HS-27A (cell line): ENCODE measurements at places on chromosomes 7 and 10.

DNA sequence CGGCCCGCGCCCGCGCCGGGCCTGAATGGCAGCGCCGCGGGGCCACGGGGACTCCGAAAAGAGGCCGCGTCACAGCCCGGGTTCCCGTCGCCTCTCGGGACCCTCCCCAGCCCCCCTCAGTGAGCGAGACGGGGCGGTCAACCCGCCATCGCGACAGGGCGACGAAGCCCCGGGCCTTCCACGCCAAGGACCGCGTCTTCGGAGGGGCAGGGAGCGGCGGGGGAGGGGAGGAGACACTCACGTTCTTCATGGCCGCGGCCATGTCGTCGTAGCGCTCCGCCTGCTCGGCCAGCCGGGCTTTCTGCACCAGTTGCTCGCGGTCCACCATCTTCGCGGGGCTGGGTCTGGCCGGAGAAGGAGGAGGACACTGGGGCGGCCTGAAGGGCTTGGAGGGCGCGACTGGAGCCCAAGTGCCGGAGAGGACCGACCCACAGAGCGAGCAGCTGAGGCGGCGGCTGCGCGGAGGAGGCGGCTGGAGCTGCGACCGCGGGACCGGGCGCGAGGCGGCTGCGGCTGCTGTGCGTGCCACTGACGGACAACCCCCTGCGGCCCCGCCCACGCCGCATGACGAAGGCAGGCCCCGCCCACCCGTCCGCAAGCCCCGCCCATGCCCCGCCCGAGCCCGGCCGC, at the start of gene YWHAG:
Gene YWHAG (minus strand): TSS at position 511 of the 630 bp plus-strand sequence. CDS start 183 bp downstream, at position 328.
- DNase-seq: peak; percentile 51

DNA sequence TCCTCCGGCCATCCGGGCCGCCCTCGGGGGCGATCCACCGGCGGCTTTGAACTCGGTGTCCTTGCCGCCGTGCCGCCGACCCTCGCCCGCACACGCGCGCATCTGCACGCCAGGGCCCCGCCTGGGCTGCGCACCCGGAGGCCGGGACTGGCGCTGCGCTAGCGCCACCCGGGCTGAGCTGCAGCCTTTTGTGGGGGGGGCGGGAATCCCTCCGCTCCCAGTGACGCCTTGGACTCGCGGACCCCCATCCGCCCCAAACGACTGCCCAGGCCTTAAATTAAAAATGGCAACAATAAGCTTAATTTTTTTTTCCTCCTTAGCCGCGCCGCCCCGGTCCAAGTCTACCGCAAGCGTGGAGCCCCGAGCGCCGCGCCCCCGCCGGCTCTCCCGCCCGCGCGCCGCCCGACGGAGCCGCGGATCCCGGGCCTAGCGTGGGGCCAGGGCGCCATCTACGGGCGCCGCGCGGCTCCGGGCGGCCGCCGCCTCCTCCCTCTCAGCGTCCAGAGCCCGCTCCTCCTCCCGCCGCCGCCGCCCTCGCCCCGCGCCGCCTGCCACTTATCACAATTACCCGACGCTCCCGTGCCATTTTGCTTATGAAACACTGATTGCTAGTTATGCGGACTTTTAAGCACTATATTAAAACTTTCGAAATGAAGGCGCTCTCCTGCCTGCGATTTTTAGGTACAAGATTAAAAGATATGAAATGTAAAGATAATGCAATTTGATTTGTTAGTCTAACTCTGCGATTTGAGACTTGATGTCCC, 7.5 kb upstream of the EBF3 start:
- no peak for DNase-seq

- no peak for DNase-seq
Measured at GRCh38 chr10:90888387-90888786, 16.6 kb downstream of the RPP30 start.

- no peak for DNase-seq
Measured at GRCh38 chr7:20220293-20220761, 3.1 kb upstream of the MACC1 start.

- DNase-seq: no peak
Measured at GRCh38 chr7:38907066-38907465, 1.9 kb downstream of the VPS41 start.

DNA sequence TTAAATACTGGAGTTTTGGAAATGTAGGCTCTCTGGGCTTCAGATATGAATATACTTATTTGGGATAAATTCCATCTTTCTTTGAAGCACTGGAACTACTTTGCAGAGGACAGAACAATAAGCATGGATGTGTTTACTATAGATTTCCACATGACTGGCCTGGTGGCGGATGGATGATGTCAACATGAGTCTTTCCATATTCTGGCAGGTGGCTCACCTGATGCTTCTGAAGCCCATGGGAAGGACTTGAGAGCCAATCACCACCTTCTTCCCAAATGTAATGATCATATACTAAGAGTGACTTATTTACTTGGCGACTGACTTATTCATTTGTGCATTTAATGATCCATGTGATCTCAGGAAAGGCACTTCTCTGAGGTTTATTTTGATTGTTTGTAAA, 110.5 kb downstream of the FANK1 start:
- no peak for DNase-seq

- no peak for DNase-seq
Measured at GRCh38 chr7:25388681-25389080, 160.4 kb upstream of the NPVF start.

GRCh38 chr10:122648599-122649428, 50.8 kb downstream of the C10orf120 start:
- no peak for DNase-seq

DNA sequence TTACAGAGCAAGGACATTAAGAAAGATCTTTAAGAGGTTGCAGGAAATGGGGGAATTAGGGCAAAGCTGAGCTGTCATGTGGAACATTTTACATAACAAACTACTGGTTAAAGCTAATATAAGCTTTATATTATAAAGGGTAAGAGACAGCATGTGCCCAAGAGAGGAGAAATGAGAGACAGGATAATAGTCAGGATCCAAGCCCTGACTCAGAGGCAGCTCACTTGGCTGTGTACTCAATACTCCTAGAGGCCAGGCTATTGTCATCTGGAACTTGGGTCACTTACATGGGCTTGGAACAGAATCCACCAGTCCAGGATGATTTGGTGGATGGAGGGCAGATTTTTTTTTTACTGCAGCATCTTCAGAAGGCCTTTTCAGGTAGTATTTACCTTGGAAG, 418.6 kb upstream of the ZMIZ1 start:
- DNase-seq: no peak

GRCh38 chr7:74193054-74193453, 16.8 kb upstream of the LAT2 start:
- DNase-seq: no peak

GRCh38 chr7:44289341-44290251, 35.8 kb downstream of the CAMK2B start:
- DNase-seq: no peak

GRCh38 chr7:105935250-105935649, 27.8 kb upstream of the CDHR3 start:
- no peak for DNase-seq
